ENCODE measurements at places on chromosomes 7 and 10.

GRCh38 chr10:114180937-114181336, 1.8 kb downstream of the TDRD1 start:
- DNase-seq = no peak

DNA sequence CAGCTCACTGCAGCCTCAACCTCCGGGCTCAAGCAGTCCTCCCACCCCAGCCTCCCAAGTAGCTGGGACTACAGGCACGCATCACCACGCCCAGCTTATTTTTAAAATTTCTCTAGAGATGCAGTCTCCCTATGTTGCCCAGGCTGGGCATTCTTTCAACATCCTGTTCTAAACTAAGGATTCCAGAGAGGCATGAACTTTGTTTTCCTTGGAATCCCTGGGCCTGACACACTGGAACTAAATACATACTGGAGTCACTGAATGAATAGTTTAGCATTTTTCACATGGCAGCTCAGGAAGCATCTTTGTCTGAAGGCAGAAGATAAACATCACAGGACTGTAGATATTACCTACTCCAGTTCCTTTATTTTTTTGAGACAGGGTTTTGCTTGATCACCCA, 108.7 kb downstream of the ITIH5 start:
- no peak for DNase-seq

DNA sequence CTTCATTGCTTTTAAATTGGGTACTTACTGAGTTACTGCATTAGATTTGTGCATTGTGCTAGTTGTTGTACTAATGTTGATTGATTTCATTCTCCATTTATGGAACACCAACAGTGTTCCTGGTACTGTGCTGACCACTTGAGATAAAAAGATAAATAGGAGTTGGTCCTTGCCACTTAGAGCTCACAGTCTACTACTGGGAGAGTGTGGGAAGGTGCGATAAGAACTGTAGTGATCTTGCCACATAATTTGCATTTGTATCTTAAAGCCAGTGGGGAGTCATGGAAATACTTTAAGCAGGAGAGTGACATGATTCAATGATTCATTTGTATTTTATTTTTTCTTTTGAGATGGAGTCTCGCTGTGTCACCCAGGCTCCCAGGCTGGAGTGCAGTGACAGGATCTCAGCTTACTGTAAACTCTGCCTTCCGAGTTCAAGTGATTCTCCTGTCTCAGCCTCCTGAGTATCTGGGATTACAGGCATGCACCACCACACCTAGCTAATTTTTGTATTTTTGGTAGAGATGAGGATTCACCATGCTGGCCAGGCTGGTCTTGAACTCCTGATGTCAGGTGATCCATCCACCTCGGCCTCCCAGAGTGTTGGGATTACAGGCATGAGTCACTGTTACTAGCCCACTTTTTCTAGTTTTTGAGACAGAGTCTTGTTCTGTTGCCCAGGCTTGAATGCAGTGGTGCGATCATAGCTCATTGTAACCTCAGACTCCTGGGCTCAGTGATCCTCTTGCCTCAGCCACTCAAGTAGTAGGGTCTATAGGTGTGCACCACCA, 51.2 kb upstream of the TMEM248 start:
- DNase-seq = no peak

DNA sequence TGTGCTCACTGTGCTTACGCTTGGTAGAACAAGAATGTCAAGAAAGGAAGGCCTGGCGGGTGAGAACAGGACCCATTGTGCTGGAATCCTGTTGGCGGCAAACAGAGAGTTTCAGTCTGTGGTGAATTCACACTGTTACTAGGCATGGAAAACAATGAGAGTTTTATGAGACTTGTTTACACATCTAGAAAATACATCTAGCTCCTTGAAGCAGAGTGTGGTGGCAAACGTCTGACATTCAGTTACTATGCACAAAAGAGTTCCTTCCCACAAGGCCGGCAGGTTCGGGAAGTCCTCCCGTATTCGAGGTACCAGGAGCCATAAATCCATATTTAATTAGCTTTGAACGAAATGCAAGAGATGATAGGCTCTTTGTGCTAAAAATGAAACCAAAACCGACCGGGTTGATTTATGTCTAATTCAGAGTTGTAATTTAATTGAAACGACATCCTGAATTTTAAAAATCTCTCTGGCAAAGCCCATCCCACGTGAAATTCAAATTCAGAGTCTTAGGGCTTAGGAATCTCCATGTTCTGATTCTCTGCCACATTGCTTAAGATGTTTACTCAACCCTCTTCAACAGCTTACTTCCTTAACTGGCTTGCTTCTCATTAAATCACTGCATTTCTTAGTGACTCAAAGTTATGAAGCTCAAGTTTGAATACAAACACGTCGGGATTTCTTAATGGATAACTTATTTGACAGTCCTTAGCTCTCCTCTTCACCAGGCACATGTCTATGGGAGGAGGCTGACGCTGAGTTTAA, 299.9 kb upstream of the PITRM1 start:
- DNase-seq = peak; percentile 10

- DNase-seq = no peak
Observed at GRCh38 chr10:124072106-124072505, 21.3 kb downstream of the CHST15 start.

DNA sequence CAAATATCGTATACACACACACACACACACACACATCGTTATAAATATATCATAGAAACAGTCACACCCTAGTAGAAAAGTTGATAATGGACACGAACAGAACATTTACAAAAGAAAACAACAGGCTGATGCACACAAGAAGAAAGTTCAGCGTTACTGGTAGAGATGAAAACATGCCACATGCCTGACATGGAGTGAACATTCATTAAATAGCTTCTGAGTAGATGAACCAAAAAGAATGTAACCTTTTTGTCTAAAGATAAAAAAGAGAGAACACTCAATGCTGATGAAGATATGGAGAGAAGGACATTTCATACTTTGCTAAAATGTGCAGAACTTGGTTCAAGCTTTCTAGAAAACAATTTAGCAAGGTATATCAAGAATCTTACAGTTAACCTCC, 173.4 kb upstream of the KLF14 start:
- DNase-seq = no peak

- no peak for DNase-seq
Observed at GRCh38 chr7:139047970-139048369, 12.1 kb upstream of the ZC3HAV1L start.

DNA sequence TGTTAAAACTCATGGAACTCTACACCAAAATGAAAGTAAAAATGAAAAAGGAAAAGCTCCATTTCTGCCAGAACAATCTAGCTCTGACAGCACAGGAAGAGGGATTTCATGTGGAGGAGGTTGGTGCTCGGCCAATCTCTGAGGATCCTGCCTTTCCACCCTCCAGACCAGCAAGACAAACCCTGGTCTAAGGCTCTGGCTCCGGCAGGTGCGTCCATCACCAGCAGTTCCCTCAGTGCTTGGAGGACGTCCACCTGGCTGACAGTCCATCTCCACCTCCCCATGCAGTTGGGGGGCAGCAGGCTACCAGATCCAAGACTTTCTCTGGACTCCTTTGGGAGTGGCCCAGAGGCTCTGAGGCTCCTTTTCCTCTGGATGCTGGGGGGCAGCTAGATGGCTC, 25.0 kb upstream of the LOXL4 start:
- no peak for DNase-seq

- DNase-seq = no peak
Observed at GRCh38 chr7:506391-506831, 13.2 kb downstream of the PDGFA start.

DNA sequence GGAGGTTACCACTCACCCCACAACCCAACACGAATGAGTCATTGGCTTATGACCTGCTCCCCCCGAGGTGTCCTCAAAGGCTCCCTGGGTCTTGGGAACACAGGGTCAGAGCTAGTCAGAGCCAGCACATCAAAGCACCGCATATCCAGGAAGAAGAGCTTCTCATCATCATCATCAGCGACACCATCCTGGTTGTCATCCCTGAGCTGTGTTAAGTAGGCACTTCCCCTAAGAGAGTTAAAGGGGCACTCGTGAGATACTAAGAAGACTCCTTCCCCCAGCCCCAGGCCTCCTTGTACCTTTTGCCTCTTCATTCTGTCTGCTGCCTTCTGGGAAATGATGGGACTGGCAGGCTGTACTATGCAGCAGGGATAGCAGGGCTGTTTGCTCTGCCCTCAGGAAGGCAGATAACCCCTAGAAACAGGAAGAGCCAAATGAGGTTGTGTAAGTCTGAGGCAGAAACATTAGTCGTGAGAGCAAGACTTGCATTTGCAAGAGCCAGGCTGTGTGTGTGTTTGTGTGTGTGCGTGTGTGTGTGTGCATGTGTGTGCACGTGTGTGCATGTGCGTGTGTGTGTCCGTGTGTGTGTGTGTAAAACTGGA, 11.1 kb upstream of the CPA1 start:
- DNase-seq = peak; percentile 94

- DNase-seq = peak; percentile 80
Observed at GRCh38 chr10:123582084-123582989, 83.8 kb upstream of the GPR26 start.

GRCh38 chr7:21996641-21997040, 50.9 kb upstream of the CDCA7L start:
- no peak for DNase-seq

GRCh38 chr10:22087402-22087738, 83.8 kb upstream of the DNAJC1 start:
- DNase-seq = no peak

DNA sequence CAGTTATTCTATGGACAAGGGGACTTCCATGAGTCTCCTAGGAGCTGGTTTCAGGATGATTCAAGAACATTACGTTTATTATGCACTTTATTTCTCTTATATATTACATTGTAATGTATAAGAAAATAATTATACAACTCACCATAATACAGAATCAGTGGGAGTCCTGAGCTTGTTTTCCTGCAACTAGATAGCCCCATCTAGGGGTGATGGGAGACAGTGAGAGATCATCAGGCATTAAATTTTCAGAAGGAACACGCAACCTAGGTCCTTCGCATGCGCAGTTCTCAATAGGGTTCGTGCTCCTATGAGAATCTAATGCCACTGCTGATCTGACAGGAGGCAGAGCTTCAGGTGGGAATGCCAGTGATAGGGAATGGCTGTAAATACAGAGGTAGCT, 137.9 kb downstream of the ANKRD30A start:
- no peak for DNase-seq

DNA sequence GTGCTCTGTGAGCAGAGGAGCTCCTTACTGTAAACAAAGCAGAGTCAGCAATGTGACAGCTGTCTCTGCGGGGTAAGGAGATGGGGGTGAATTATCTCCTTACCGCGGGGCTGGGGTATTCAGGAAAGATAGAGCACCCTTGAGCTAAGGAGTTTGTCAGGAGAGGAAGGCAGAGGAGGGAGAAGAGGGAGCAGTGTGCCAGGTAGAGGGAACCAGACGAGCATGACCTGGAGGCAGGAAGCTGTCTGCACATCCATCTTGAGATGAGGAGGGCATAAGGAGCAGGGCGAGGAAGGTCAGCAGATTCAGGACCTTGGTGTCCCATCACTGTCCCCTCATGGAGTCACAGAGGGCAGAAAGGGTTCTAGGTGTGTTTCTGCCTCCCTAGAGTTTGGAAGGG, 32.5 kb upstream of the GPR26 start:
- no peak for DNase-seq

- DNase-seq = no peak
Observed at GRCh38 chr10:30813872-30814481, 184.4 kb upstream of the LYZL2 start.

- no peak for DNase-seq
Observed at GRCh38 chr10:122460891-122461293, 461 bp upstream of the HTRA1 start.

- peak; percentile 58 for DNase-seq
Observed at GRCh38 chr7:42831718-42832522, 80.0 kb downstream of the C7orf25 start.

GRCh38 chr7:107582875-107583274, 2.8 kb downstream of the BCAP29 start:
- no peak for DNase-seq

DNA sequence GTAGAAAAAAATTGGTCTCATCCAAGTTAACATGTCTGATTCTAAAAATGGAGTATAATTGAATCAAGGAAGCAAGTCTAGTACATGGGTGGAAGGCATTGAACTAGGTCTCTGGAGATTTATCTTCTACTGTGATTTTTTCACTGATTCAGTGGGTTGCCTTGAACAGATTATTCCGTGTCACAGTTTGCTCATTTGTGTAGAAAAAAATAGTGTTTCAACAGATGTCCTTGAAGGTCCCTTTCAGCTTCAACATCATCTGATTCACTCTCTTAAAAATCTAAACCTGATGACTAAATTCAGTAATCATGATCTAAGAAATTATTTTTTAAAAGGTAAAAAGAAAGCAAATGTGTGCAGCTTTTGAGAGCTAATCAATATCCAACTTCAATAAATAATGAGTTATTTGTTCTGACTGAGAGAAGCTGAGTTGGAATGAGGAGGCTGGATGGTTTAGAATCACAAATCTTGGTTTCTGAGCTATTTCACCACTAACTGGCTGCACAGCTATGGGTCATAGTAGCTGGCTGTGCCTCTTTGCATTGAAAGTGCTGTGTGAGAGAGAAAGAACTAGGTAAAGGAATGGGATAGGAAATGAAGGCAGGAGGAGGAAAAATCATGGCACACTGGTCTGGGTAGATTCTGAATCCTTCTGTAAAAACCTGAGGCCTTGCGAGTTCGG, 221.5 kb upstream of the MDFIC start:
- no peak for DNase-seq

GRCh38 chr7:67371429-67372305, 375.0 kb downstream of the TYW1 start:
- peak; percentile 90 for DNase-seq

DNA sequence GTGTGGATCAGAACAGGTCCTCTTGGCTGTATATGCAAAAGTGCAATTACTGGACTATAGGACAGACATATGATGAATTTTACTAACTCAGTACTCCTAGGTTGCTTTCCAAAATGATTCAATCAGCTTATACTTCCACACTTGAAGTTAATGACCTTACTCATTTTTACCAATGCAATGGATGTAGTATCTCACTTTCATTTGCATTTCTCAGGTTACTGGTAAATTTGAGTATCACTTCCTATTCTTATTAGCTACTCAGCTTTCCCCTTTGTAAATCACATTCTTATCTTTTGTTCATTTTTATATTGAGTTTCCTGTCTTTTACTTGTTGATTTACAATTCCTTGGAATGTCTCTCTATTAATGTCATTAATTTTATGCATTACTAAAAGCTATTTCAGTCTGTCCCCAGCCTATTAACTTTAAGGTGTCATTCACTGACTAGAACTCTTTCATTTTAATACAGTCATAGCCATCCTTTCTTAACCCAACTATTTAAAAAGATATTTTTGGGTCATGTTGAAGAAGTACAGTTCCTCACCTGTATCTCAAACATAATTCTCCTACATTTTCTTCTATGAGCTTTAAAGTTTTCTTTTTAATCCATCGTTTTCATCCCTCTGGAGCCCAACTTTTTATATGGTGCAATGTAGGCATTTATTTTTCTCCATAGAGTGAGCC, 88.6 kb downstream of the VIM start:
- no peak for DNase-seq

All from myocyte (in vitro differentiated cells).